ENCODE measurements at places on chromosomes 6 and 20.

GRCh38 chr6:53335224-53335994 lies 13.3 kb downstream of the ELOVL5 start:
- DNase-seq, result peak; percentile 56

GRCh38 chr6:82322386-82322785 lies 41.2 kb upstream of the TPBG start:
- DNase-seq, result no peak

- no peak for DNase-seq
Observed at GRCh38 chr20:61118429-61119224, 133.4 kb upstream of the CDH4 start.

GRCh38 chr6:155528982-155529453 lies 73.4 kb upstream of the NOX3 start:
- no peak for DNase-seq

- no peak for DNase-seq
Observed at GRCh38 chr6:170210651-170211403, 80.1 kb downstream of the DLL1 start.

GRCh38 chr6:129764761-129765407 lies 54.9 kb upstream of the ARHGAP18 start:
- DNase-seq, result no peak

GRCh38 chr6:135183002-135183531 lies 2.0 kb downstream of the MYB start:
- peak; percentile 28 for DNase-seq

DNA sequence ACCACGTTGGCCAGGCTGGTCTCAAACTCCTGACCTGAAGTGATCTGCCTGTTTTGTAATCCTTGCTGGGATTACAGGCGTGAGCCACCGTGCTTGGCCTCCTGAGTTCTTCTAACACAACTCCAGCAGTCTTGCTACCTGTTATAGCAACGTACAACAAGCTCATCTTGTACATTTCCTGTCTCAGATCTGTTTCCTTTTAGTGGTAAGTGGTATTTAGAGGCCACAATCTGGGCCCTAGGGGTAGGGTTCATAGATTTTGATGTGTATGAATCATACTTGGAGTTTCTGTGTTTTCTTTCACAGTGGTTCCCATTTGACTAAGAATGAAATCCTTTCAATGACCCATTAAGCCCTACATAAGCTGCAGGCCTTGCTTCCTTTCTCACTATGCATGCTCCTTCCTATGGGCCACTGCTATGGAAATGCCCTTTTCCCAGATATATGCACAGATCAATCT lies 27.1 kb upstream of the SYNCRIP start:
- peak; percentile 20 for DNase-seq

DNA sequence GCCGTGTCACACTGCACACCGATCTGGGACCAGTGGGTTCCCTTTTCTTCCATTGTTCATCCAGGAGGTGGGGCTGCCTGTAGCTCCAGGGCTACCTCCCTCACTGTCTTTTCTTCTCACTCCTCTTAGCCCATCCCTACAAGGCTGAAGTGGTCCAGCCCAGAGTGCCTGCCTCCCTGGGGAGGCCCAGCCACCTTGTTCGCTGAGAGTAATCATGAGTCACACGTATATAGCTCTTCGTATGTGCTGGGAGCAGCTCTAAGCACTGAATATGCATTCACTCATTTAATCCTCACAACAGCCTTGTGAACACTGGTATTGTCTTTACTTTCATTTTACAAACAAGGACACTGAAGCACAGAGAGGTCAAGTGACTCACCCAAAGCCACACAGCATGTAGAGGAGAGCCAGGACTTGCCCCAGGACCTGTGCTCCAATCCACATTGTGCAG lies 14.7 kb upstream of the CCDC167 start:
- no peak for DNase-seq

GRCh38 chr20:31863296-31864085 lies 6.8 kb downstream of the DUSP15 start:
- DNase-seq, result no peak

DNA sequence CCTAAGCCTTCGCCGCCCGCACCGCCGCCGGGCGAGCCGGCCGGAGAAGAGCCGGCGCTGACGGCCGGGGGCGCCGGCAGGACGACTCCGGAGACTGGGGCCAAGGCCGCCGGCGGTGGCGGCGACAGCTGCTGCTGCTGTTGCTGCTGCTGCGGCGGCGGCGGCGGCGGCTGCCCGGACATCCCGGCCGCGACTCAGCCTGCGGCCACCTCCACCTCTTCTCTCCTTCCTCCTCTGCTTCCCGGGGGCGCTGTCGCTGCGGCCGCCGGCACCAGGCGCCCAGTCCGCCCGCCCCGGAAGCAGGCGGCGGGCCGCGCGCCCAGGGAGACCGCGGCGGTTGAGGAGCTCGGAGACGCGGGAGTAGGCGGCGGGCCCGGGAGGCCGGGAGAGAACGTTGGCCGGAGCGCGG lies 307 bp downstream of the RANBP9 start:
- DNase-seq, result peak; percentile 66

- DNase-seq, result no peak
Observed at GRCh38 chr6:157460182-157460999, 79.4 kb downstream of the ZDHHC14 start.

- DNase-seq, result no peak
Observed at GRCh38 chr6:122995921-122996793, at the start of gene CLVS2. CLVS2 (plus strand) TSS chr6:122996235; CDS start chr6:122997778, 1,543 bp downstream.

- no peak for DNase-seq
Observed at GRCh38 chr6:149112976-149113375, 204.5 kb upstream of the TAB2 start.

GRCh38 chr6:156674197-156674596 lies 103.0 kb upstream of the ARID1B start:
- no peak for DNase-seq

DNA sequence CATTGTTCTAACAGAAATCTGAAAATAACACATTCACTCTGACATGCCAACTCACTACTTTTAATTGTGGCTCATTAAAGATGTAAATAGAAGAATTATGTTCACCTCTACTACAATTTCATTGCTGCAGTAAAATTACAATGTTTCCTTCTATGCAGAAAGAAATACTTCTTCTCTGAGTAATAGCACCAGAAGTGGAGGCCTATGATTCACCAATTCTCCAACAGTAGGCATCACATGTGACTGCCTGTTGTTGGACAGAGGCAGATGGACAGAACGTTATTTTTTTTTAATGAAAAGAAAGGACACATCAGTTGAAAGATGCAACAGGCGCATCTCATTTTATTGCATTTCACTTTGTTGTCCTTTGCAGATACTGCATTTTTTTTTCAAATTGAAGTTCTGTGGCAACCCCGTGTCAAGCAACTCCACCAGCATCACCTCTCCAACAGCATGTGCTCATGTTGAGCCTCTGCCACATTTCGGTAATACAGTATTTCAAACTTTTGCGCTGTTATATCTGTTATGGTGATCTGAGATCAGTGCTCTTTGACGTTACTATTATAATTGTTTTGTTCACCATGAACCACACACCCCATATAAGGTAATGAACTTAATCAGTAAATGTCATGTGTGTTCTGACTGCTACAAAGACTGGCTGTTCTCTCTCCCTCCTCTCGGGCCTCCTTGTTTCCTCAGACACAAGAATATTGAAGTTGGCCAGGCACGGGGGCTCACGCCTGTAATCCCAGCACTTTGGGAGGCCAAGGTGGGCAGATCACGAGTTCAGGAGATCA lies 121.4 kb downstream of the ATXN1 start:
- DNase-seq, result no peak

DNA sequence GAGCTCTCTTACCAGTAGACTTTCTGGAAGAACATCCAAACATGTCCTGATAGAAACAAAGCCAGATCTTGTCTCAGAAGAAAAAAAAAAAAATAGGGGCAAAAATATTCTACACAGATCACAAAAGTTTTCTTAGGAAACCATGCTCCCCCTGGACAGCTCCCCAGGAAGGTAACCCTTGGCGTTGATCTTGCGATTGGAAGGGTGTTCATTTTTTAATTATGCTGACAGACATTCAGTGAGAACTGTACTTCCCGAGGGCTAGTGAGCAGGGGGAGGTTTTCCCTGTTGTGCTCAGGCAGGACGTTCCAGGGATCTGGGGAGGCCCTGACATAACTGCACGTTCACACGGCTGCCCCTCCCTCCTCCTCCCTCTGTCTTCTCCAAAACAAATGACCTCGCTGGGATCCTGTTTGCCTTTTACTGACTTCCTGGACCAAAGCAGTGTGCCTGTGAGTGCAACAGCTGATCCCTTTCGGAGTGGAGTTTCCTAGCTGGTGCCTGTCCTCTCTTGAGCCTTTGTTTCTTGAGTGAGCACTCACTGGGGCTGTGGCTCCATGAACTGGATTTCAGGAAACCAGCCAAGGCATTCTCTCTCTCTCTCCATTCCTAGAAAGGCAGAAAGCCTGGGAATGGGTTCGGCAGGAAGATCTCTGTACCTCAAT lies 46.7 kb downstream of the MARCKS start:
- no peak for DNase-seq

GRCh38 chr6:12595161-12595811 lies 121.3 kb upstream of the PHACTR1 start:
- no peak for DNase-seq

DNA sequence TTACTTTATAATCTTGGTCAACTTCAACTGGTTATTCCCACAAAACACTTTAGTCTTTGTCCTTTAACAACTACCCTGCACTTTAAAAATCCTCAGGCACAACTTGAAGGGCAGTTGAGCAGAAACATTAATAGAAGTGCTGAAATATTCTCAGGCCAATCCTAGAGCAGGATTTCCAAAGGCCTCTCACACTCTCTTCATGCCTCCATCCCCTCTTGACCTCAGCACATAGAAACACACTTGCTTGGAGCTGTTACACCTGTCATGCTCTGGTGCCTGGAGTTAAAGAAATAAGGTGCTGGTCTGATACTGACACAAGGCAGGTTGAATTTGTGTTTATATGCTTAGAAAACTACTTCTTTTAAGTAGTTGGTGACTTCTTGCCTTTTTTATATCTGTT lies 618.8 kb upstream of the POU3F2 start:
- DNase-seq, result no peak

DNA sequence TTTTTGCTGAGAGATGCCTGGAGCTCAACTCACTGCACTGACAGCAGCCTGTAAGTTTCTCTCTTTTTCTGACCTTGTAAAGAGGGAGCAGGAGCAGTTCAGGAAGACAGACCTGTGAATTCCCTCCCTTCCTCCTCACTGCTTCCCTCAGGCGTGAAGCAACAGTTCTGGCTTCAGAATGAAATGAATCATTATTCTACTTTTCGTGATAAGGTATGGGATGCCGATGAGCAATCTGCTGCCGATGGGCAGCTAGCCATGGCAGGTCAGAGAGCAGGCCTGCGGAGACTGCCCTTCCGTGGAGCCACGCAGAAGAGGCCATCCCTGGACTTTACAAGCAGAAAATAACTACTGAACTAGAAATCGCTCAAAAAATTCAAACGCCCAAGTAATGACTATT lies 426.5 kb upstream of the RNF217 start:
- no peak for DNase-seq

Measured in effector memory CD4-positive, alpha-beta T cell (primary cell).